ENCODE measurements at places on chromosomes 12 and 14.
A peak's percentile ranks its signal among the peaks of the same experiment; 100 is the strongest.

DNA sequence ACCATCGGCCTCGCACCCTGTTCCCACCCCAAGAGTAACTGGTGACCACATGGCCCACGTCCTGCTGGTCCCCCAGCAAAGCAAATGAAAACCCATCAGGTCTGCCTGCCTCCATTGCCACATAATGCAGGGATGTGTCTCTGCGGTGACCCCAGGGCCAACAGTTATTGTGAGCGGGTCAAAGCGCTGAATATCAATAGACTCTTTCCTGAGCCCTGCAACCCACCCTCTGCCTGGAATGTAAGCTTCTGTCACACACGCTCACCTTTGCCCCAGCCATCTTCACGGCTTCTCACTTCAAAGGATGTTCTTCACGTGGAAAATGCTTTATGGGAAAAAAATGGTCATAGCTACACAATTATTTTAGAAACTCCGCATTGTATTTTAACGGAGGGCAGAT lies 63.9 kb downstream of the FZD10 start:
- DNase-seq: no peak

- no peak for DNase-seq
These were observed 122.7 kb downstream of the SSPN start for GRCh38 chr12:26317942-26318575.

DNA sequence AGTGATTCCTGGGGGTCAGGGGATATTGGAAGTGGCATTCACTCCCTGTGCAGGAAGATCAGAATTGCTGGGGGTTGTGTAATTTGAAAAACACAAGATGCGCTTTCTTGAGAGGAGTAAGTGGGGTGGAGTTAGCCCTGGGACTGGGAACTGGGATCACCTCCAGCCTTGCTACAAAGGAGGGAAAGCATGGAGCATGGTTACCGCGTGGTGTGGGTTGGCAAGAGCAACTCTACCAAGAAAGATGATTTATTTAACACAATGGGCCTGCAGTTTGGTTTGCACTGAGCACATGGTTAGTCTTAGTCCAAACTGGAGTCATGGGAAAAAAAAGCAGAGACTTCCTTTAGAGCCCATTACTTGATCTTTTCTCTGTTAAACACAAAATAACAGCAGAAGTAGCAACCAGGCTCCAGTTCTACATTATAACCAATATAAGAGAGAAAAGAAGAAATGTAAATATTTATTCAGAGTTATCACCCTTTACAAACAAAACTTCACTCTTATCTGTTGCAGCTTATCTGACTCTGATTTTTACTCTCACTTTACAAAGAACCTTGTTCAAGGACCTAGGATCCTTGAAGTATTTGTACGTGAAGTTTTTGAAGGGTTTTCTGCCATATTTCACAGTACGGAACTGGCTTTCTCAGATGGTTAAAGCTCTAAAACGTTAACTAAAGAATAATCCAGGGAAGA lies 2.1 kb upstream of the NIN start:
- DNase-seq: no peak

DNA sequence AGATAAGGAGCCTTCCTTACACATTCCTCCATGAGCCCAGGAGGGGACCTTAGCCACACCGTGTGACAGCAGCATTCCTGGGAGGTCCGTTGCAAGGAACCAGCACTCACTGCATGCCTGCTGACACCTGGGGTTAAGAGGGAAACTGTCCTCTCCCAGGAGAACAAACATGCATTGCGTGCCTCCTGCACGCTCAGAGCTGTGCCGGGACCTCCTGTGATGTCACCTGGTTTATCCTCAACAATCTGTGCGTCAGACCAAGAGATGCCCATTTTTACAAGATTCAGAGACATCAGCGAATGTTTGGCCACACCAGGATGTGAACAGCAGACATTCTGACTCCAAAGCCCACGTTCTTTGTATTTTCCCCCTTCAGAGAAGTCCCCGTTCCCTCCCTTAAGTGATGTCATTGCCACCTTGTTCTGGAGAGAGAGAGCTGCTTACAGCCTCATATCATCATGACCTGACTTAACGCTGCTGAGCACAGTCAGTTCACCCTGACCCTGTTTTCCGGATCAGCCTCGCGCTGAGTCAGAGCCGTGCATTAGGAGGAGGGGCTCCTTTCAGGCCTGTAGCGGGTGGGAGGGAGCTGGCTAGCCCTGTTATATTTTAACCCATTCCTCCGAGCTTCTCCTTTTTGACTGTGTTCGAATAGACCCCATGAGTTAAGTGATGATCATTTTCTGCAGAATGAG lies 36.2 kb downstream of the TMEM120B start:
- no peak for DNase-seq

DNA sequence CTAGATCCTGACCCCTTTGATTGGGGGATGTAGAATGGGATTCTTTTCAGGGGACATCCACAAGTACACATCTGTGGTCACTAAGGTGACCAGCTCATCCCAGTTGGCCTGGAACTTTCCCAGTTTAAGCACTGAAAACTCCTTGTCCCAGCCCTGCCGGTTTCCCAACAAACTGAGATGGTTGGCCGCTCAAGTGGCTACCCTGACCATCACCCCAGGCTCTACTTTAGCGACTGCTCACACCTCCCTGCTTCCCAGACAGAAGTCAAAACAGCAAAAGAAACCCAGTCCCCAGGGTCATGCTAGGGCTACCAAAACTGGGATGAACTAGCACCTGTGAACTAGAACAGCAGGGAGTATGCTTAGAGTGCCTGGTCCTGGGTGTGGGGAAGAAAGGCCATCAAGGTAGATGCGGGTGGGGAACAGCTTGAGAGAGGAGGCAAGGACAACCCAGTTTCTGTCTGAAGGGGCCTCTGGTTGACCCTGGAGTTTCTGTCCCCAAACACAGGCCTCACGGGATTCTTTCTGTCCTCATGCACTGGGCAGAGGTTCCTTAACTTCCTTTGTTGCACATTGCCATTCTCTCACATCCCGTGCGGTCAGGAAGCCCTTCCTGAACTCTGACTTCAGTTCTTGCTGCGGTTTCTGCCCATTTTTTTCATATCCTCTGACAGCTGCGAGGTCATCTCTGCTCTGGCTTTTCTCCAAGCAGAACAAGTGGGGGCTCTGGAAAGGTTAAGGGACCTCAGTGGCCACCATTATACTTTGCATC lies 1.6 kb downstream of the LTB4R start:
- no peak for DNase-seq

DNA sequence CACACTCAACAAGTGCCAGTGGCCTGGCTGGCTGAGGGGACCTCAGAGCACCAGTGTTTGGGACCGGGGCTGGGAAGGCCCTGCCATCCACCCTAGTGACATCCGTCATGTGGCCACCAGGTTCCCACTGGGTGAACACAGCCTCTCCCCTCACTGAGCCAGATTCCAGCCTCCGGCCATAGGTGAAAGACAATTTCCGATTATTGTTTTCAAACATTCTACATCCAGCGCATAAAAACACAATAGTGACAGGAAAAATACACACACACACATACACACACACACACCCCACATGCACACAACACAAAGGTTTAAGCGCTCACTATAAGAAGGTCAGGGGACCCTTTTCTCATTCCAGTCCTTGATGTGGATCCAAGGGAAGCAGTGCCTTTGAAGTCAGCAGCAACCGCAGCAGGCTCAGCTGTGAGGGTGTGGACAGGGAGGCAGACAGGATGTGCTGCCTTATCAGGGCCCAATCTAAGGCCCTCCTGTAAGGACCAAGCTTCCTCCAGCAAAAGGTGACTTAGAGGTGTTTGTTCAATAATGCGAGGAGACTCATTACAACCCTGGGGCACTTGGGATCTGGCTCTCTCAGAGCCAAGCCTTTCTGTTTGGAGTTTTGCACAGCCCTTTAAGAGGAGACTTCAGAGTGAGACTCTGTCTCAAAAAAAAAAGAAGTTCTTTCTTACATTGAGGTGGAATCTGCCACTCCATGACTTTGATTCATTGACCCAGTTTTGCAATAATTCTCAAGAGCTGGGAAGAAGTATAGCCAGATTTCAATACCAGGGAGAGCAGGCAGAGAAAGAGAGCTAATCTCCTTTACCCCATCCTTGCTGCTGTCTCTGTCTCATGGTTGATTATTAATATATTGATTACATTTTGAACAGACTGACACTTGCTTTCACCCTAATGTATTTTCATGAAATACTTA lies 227.8 kb downstream of the ZFP36L1 start:
- DNase-seq: no peak

DNA sequence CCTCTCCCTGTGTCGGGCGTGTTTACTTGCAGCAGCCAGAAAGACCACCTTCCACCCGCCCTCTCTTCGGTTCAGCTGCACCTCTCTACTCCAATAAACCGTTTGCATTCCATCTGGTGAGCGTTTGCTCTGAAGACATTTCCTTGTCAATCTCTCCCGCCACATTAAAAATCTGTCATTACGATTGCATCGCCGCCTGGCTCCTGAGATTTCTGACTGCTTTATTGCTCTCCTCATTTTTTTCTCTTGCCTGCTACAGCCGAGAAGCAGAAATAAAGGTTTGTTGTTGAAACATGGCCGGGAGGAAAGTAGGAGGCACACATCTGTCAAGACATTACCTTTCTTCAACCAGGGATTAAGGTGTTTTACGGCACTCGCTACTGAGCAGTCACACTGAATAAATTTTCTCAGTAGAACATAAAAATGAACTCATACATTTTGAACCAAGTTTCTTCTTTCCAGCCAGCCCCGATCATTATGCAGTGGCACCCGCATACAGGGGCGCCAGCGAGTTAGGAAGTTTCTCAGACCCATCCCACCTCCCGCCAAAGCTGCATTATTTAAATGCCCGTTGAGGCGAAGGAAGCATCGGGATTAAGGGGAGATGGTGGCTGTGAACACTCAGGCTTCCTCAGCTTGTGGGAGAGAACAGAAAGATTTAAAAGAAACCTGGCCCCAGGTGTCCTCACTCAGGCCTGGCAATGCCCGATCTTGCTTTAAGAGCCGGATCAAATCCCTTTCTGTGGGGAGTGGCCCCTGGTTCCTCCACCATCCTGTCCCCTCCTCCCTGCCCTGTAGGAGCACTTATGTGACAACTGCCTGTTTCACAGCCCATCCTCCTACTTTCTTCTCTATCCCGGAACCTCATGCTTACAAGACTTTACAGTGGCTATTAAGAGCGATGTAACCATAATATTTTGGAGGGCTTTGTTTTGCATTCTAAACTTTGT lies 1108.9 kb downstream of the BCL11B start:
- no peak for DNase-seq

- no peak for DNase-seq
These were observed 195.7 kb downstream of the RBM19 start for GRCh38 chr12:113770389-113770865.

DNA sequence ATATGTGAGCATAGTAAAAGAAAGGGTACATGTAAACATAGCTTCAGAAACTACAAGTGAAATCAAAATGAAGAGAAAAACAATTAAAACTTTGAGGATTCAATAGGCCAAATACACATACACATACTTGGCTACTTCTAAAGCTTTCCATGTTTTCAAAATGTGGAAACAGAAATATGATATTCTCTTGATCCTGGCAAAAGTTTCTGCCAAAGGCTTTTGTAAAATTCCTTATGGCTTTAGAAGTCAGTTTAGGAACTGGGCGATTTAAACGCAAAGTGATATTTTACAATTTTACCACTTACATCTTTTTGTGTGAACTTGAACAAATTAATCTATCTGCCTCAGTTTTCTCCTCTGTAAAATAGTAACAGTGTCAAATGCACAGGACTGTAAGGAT lies 756.4 kb downstream of the C12orf50 start:
- peak; percentile 33 for DNase-seq

- DNase-seq: peak; percentile 0
These were observed 705.6 kb upstream of the SEL1L start for GRCh38 chr14:82239223-82239622.

GRCh38 chr14:68512088-68512487 lies 280.8 kb downstream of the ZFP36L1 start:
- DNase-seq: peak; percentile 75

DNA sequence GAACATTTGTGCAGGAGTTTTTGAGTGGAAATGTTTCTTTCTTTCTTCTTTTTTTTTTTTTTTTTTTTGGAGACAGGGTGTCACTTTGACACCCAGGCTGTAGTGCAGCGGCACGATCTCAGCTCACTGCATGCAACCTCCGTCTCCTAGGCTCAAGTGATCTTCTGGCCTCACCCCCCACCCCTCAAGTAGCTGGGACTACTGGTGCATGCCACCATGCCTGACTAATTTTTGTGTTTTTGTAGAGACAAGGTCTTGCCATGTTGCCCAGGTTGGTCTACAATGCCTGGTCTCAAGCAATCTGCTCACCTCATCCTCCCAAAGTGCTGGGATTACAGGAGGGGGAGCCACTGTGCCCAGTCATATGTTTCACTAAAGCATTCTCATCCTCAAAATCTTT lies 69.2 kb upstream of the BCAT1 start:
- no peak for DNase-seq

GRCh38 chr12:113831016-113831415 lies 135.1 kb downstream of the RBM19 start:
- no peak for DNase-seq

DNA sequence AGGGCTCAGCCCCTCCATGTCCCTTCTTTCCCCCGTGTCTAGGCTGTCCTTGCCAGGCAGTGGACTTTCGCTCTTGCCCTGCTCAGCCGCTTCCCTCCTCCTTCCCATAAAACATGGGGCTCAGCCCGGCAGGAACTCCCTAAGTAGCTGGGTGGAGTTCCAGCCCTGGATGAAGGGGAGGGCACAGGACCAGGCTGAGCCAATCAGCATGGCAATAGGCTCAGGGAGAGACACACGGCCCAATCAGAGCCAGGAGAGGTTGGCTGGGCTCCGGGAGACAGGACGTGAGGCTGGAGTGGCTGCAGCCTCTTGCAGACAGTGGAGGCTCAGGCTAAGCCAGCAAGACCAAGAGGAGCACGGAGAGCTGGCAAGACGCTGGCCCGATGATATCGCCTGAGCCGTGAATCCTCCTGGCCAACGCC lies 54.3 kb downstream of the GALNT9 start:
- DNase-seq: peak; percentile 70

GRCh38 chr12:28258998-28259397 lies 68.7 kb downstream of the CCDC91 start:
- DNase-seq: no peak

DNA sequence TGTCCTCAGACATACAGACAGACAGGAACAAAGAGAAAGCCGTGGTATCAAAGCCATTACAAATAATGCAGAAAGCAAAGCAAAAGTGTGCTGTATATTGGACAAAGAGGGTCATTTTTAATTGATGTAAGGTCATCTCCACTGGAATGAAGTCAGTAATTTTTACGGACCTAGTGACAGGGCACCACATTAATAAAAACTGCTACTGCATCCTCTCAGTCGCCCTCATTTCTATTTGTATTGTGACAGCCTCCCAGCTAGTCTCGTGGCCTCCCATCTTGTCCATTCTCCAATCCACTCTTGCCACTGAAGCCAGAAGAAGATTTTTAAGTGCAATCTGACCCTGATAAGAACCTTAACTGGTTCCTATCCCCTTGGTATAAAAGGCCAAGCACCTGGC lies 132.4 kb downstream of the NUAK1 start:
- DNase-seq: no peak

- no peak for DNase-seq
These were observed 25.1 kb downstream of the MOK start for GRCh38 chr14:102279688-102280348.

GRCh38 chr12:105466901-105467598 lies 136.6 kb downstream of the C12orf75 start:
- no peak for DNase-seq

Data from muscle of arm (tissue), 14 donors.